Cortex of kidney (tissue), 1 donor: ENCODE measurements at places on chromosomes 16 and 17.

DNA sequence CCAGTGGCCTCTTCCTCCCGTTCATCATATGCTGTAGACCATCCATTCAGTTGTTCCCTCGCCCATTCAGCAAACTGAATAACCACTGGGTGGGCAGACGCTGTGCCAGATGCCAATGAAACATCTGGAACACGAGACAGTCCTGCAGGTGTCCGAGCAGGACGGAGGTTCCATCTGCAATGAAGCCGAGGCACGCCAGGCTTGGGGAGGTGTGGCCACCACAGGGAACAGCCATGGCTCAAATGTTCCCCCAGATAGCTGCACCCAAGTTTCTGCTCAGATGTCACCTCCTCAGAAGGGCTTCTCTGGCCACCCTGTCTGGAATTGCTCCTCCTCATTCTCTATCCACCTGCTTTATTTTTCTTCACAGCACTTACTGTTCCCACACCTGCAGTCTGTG is 30.5 kb downstream of the UBE2O start:
- DNase-seq = no peak

GRCh38 chr16:22971346-22971924 is 157.5 kb downstream of the HS3ST2 start:
- DNase-seq = no peak

DNA sequence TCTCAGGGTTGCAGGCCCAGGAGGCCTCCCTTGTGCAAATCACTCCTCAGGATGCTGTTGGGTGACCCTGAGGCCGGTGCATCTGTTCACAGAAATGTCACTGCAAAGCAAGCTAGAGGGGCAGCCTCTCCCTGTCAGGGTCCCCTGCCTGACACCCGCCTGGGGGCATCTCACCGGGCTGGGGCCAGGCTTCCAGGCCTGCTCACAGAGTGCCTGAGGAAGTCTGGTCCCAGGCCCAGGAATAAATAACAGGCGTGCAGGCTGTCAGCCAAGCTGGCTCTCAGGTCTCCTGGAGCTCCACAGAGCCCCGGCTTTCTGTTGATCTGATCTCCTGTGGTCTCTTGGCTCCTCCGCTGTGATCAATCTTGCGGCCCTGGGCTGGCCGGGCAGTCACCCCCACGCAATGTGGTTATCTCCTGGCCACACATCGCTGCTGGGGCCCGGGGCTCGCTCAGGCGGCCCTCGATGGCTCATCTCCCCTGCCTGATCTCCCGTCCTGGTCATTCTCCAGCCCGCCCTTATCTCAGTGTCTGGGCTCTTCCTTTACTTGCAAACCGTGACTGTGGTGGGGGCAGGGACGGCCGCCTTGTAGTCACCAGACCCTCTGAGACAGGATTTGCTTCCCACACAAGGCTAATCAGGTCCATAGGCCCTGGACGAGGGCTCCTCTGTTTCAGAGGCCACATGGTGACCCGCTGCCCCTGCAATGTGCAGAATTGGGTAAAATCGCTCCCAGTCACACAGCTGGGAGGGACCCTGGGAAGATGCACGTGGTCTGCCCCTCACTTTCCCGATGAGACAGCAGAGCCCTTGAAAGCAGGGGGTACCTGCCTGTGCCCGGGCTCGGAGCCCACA is 231.2 kb upstream of the GSE1 start:
- DNase-seq = no peak

DNA sequence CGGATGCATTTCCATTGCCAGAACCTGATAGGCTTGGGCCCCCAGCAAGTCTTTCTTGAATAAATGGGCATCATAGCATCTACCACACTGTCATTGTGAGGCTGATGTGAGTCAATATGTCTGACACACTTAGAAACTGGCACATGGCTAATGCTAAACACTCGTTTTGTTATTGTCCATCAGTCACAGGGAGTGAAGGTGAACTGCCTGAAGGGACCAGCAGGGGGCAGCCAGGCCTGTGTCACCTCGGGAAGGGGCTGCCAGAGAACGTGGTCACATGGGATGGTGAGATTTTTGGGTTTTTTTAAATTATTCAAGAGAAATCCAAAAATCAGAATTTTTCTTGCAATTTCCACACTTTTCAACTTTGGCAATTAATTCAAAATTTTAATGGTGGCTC is 831 bp upstream of the RCVRN start:
- no peak for DNase-seq

DNA sequence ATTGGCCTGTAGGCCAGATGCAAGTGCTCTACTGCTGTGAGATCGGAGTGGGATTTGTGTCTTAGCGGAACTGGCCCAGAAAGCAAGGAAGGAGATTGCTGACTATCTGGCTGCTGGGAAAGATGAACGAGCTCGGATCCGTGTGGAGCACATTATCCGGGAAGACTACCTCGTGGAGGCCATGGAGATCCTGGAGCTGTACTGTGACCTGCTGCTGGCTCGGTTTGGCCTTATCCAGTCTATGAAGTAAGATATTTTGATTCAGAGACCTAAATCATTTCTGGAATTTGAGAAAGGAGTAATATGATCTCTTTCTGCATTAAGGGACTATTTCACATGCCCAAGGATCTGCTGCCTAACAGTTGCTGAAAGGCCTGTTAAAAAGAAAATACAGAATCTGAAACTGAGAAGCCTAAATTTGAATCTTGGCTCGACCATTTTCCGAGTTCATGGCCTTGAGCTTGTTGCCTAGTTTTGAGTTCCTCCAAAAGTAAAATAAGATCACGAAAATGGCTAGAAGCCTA is 21.1 kb downstream of the IST1 start:
- DNase-seq = no peak

- no peak for DNase-seq
Observed at GRCh38 chr17:74185571-74186185, 17.8 kb upstream of the RPL38 start.

DNA sequence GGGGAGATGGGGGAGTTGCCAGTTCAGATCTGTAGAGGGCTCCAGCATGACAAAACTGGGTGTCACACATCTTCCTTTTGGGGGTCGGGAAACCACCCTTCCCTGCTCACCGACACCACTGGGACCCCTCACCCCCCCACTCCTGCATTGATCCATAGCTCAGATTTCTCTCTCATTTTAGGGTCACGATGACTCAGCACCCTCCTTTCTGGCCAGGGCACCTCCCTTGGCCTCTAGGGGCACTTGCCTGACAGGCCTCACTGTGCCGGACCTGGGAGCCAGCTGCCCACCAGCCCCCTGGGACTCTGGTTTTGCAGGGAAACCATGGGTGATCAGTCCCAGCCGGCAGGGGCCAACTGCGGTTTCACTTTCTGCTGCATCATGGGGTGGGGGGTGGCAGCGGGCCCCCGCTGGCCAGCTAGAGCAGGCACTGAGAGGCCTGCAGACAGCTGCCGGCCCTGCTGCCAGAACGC is 239.4 kb downstream of the MRTFB start:
- DNase-seq = no peak

GRCh38 chr17:48299760-48300159 is 130.3 kb downstream of the SKAP1 start:
- no peak for DNase-seq

DNA sequence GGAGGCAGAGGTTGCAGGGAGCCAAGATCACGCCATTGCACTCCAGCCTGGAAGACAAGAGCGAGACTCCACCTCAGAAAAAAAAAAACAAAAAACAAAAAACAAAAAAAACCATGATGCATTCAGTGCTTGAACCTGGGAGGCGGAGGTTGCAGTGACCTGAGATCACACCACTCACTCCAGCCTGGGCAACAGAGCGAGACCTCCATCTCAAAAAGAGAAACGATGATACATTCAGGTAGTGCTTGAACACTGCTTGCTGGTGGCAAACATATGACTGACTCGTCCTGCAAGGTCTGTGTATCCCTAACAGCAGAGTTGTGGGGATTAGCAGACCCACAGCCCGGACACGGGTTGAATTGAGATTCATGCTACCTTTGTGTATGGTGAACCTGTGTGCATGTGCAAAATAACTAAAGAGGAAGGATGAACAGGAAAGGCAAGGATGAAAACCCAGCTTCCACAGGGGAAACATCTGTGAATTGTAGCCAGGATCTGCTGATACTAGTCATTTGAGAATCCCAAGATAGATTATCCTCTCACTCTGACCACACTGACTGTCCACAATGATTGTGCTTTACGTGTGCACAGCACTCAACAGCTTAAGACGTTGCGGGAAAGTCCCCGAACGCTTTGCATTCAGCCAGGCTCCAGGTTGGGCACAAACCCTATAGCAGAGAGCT is 52.4 kb upstream of the MRPS23 start:
- DNase-seq = no peak

DNA sequence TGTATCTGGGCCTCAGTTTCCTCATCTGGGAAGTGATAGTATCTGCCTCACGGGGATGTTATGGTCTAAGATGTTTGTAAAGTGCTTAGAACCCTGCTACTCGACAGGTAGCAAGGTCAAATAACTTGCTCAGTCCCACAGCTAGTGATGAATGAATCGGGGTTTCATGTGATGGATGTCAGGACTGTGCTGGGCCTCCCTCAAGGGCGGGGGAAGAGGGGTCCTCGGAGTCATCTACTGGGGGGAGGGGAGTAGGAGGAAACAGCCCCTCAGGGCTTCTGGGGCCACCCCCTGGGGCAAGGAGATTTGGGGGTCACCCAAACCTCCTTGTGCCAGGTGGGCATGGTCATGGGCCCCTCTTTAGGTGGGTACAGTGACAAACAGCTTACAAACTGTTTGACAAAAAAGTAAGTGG is 732 bp downstream of the PNPO start:
- DNase-seq = no peak

GRCh38 chr17:524406-524950 is 171.9 kb upstream of the RPH3AL start:
- no peak for DNase-seq

- no peak for DNase-seq
Observed at GRCh38 chr17:81386141-81386645, 9.1 kb upstream of the BAHCC1 start.

- no peak for DNase-seq
Observed at GRCh38 chr16:88747588-88748301, 37.3 kb downstream of the PIEZO1 start.

- DNase-seq = no peak
Observed at GRCh38 chr16:10946308-10946707, 1.9 kb downstream of the CLEC16A start.

- no peak for DNase-seq
Observed at GRCh38 chr17:78022425-78022824, 63.9 kb downstream of the TNRC6C start.

DNA sequence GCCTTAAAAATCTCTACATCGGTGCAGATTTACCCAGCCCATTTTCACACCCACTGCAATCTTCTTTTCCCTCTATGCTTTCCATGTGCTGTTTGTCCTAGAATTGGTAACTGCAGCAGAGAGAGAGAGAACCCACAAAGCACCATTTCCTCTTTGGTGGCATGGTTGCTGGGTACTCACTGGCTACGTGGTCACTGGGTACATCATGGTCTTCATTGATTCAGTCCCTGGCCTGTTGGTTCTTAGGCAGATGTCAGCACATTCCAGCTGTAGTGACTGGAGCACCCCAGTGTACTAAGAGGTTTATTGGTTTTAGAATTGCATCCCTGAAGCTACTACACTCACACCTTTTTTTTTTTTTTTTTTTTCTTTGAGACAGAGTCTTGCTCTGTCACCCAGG is 156.1 kb upstream of the CACNG5 start:
- DNase-seq = no peak

- DNase-seq = no peak
Observed at GRCh38 chr16:24116989-24117388, 139.1 kb upstream of the CACNG3 start.

DNA sequence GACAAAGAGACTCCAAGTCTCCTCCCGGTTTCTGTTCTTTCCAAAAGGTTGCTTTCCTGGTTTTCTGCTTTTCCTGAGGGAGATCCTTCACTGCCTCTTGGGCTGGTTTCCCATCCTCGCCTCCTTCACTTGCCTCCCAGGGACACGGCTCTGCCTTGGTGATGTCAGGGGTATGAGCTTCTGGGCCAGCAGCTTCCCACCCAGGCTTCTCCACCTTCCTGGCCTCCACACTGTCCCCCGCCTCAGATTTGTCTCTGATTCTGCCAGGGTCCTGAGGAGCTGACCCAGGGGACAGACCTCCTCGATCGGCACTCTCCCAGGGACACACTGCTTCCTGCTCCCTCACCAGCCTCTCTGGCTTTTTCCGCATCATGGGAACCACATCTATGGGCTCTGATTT is 14.5 kb downstream of the GPR179 start:
- no peak for DNase-seq

DNA sequence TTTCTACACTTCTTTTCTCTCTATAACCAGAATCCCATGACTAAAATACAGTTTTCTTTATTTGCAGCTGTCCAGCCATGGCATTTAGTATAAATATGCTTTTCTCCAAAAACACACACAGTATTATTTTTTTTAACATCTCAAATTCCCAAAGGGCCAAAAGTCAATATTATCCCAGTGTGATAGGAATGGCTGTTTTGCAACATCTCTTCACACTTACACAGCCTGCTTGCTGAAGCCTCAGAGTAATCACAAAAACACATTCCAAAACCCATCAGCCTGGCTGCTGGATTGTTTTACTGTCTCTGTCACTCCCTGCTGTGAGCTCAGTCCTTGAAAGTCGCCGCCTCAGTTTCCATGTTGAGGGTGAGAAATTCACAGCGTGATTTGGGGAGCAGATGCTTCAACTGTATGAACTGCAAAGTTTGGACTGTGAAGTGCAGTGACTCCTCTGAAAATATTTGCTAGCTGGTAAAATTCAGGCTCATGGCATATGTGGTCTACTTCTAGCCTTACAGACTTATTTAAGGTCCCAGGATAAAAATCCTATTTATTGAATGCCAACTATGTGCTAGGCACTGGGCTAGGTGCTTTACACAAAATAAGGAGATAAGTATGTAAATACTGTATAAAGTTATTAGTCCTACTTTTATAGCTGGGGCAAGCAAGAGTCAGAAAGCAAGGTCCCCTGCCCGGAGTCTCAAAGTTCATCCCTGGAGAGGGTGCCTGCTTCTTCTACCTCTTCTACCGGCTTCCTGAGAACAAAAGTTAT is 116.5 kb downstream of the SOCS1 start:
- DNase-seq = no peak

GRCh38 chr17:18005496-18005895 is 32.8 kb downstream of the DRC3 start:
- no peak for DNase-seq

DNA sequence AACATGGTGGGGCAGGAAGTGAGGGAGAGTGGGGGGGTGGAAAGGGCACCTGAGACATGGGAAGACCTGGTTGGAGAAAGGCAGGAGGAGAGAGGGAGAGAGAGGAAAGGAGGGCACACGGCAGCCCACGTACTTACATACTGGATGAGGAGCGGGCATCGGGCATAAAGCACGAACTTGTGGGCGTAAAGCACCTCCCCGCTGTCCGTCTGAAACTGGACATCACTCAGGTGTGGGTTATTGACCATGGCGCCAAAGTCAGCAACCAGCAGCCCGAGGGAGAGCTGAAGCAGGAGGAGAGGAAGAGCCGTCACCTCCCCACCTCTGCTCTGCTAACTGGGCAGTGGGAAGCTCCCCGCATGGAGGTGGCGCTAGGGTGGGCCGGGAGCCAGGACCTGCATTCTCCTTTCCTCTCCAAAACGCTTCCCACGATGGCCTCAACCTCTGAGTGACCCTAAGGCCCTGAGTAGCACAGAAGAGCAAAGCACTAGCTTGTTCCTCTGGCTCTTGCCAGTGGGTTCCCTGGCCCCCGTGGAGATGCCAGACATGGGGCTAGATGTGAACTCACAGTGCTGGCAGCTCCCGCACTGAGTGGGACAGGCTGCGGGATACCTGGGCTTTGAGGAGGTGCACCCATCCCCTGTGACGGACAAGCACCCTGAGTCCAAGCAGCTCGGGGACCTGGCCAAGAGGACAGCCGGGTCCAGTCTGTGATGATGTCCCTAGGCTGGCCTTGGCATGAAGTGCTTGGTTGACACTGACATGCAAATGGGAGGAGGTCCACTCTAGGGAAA is 16.9 kb downstream of the SLX4 start:
- no peak for DNase-seq
